ENCODE measurements at places on chromosomes 2 and 18.

- no peak for DNase-seq
These were observed 106.0 kb downstream of the CYP26B1 start for GRCh38 chr2:72041638-72042111.

DNA sequence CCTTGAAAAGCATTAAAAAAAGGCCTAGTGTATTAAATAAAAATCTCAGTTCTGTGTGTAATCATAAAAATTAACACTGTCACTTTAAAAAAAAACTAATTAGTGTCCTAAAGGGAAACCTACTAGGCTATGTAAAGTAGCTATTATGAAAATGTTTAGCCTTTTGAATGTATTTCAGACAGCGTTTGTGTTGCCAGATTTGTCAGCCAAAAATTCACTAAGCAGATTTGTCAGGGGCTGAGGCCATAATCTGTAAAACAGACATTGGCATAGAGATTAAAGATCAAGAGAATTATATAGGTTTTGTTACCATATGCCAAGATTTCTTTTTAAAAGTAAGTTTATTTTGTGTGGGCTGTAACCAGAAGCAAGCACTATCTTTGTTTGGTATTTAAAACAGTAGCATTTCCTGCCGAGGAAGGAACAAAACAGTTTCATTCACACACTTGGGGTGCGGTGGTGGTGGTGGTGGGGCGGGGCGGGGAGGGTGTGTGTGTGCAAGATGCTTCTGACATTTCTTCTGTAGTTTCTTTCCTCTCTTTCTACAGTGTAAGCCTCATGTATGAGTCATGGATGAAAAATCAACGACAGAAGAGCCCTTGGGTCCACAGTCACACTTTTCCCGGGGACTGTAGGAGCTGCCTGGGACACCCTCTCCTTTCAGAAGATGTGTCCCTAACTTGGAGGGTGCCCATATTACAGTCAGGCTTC, 328.5 kb upstream of the FANCL start:
- DNase-seq = no peak

DNA sequence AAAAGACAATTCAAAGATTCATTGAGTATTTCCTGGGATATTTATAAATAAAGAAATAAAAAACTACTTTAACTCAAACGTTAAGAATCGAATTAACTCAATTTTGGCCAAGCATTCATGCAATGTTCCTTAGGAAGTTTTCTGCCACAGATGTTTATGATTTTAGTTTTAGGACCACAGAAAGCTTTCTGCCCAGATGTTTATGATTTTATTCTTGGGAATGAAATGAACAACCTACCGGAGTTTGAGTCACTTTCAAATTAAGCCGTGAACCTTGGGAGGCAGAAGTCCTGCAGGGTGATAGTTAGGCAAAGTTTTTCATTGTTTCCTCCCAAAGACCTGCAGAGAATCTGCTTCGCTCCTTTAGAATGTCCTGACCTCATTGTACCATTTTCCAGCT, 34.7 kb upstream of the MBP start:
- DNase-seq = no peak

DNA sequence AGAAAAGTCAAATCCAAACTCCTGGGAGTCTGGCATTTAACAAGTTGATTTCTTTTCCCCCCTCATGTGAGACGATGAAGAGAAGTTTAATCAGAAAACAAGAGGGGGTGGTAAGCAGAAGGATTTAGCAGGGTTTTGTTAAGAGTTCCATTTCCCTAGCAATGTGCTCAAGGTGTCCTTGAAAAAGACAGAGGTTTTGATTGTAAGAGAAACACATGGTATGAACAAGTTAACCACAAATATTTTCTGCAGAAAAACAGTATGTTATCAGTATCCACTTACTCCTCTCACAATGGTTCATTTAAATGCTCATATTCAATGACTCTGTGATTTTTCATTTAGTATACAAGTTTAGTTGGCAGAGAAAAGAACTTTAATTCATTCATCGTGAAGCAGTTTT, 26.8 kb downstream of the LAMA1 start:
- peak; percentile 52 for DNase-seq

DNA sequence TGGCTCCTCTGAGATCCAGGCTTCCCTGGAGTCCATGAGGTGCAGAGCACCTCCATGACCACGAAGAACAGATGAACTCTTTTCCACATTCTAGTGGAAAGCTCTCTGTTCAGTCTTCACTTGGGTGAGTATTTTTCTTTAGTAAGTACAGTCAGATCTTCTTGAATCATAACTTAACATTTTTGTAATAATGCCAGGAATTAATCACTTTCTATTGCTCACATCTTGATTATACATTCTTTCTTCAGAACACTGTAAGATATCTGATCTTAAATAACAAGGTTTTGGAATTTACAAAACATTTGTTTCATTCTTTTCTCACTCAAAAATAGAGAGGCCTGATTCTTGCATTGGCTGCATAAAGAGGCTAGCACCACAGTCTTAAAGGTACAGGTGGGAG, 45.4 kb upstream of the RND3 start:
- DNase-seq = peak; percentile 58

DNA sequence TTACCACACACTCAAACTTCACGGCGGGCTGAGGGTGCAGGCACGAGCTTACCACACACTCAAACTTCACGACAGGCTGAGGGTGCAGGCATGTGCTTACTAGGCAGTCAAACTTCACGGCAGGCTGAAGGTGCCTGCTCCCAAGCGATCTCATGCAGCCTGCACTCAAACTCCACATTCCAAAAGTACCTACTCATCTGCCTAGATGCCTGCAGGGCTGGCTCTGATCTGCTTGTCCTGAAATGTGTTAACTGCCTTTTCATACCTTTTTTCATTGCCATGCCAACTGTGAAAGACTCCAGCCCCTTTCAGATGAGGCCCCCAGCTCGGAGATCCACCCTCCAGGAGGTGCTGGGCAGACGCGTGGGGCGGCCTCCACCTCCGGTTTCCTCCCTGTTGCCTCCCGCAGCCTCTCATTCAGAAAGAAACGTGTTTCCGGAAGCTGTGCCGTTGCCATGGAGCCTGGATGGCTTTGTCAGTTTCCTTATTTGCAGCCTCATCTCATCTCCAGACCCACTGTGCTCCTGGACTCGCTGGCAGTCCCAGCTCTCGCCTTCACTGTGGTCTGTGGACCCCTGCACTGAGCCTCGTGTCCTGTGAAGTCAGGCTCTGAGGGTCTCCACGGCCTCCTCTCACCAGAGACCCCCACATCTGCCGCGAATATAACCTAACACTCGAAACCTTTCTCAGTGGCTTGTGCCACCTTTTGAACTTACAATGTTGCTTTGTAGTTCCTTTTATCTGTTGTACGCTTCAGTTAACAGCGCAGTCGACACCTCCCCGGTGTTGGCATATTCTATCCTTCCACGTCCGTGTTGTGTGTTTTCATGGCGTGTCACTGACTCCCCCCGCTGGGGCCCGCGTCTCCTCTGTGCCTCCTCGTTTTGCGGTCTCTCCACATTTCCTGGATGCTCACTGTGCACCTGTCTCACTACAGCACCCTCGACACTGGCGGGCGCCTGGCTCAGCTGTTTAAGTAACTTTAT, 106.1 kb upstream of the ALKAL2 start:
- peak; percentile 1 for DNase-seq

- no peak for DNase-seq
These were observed 213.0 kb upstream of the RAB6C start for GRCh38 chr2:129766374-129766993.

DNA sequence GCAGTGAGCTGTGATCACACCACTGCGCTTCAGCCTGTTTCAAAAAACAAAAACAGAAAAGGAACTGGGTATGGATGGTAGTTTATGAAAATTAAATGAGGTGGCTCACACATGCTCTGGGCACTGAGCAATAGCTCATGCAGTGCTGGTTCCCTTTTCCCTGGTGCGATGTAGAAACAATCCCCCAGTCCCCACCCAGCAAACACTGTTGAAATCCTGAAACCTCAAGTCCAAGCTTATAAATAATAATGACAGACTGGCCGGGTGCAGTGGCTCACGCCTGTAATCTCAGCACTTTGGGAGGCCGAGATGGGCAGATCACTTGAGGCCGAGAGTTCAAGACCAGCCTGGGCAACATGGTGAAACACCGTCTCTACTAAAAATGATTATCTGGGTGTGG, 55.4 kb upstream of the SMAD2 start:
- DNase-seq = no peak

GRCh38 chr2:79327460-79327859, 167.9 kb upstream of the REG3A start:
- no peak for DNase-seq

- no peak for DNase-seq
These were observed 61.3 kb downstream of the IRS1 start for GRCh38 chr2:226738191-226738820.

- DNase-seq = no peak
These were observed 1835.5 kb upstream of the LRRTM1 start for GRCh38 chr2:82139979-82140611.

DNA sequence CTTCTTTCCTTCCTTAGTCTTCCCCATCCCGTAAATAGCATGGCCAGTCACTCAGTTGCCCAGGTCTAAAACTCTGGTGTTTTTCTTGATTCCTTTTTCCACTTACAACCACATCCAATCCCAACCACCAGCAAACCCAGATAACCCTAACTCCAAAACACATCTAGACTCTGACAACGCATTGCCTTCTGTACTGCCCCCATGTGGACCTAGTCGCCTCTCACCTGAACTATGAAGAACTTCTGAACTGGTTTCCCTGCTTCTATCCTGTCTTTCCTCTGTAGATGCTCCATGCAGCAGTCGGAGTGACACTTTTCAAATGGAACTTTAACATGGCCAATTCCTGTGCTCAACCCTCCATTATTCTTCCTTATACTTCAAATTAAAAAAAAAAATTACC, 26.5 kb downstream of the ST6GAL2 start:
- no peak for DNase-seq

DNA sequence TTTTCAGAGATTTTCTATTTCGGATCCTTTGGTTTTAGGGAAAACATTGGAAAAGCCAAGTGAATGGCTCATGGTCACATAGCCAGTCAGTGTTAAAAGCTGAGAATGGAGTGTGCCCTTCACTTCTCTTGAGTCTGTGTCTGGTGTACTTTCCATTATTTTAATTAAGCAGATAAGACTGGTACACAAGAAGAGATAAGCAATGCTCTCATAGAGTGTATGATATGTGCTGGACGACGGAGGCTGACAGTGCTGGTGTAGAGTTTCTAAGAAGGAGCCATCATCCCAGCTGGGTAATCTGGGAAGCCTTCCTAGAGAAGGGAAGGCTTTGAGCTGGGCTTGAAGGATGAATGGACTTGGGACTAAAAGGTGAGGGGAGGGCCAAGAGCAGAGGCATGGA, 93.3 kb downstream of the SPTBN1 start:
- DNase-seq = no peak

DNA sequence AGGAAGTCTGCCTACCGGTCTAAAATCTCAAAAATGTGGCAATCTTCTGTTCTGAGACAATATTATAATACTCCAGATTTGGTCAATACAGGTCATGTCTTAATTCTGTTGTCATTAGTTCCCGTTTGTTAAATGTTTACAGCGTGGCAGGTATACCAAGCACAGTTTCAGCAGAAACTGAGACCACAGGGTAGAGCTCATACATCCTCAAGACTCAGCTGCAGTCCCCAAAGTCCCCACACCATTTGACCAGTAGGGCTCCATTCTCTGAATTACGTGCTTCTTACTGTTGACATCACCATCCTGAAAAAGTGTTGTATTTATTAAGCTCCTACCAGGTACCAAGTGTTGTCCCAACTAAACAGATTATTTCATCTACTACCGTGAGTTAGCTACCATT, 157.1 kb downstream of the MC4R start:
- no peak for DNase-seq

GRCh38 chr2:63769915-63770314, 71.8 kb upstream of the UGP2 start:
- no peak for DNase-seq

DNA sequence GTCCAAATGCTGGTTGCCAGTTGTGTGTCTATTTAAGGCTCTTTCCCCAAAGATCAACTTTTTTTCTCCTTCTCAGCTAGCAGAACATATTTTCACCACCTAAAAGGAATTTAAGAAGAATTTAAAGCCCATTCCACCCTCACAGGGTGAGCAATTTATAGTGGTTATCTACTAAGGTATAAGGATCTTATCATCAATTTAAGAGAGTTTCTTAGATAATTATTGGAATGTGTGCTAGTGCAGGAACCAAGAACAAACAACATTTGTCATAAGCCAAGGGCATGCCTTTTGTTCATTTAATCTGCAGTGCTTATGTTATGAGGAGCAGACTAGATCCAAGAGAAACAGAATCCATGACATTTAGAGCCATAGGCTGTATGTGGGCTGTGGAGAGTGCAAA, 37.2 kb downstream of the NLRC4 start:
- DNase-seq = no peak

- DNase-seq = no peak
These were observed 26.4 kb downstream of the DNMT3A start for GRCh38 chr2:25315316-25315680.

All from fibroblast of pulmonary artery (primary cell).